ENCODE measurements at places on chromosomes 2 and 18.

- no peak for DNase-seq
These were observed 150.8 kb downstream of the PXDN start for GRCh38 chr2:1593371-1594122.

DNA sequence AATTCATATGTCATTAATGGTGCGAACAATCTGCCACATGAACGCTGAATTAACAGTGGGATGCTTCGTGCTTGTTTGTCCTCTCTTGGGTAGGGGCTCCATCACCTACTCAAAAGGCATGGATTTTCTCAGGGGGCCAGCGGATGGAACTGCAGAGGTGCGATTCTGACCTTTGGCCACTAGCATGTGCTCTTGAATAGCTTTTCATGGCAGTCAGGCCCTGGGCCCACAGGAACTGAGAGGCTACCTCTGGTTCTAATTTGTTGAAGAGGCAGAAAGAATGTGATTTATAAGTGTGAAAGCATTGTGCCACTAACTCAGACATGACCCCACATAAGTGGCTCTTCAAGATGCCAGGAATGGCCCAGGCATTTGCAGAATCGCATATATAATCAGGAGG is 283.2 kb downstream of the INSIG2 start:
- no peak for DNase-seq

DNA sequence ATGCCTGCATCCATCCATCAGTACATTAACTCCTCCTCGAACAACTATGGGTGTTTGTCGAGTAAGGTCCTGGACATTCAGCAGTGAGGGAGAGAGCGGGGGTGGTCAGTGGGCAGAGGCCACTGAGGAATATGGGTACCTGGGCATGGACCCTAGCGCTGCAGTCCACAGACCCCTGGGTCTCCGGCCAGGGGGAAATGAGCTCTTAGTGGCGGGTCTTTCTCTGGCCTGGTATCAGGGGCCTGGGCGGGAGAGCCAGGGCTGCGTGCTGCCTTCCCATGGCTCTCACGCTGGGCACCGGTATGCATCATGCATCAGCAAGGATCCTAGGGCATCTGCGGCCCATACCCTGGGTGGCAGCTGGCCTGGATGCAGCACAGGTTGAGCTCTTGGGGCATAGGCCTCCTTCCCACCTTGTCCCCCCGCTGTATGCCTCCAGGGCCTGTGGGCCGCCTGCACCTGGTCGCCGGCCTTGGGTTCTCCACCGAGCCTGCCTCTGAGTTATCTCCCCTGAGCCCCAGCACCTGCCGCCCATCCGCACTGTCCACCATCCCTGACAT is 1.3 kb upstream of the MOCOS start:
- no peak for DNase-seq

- no peak for DNase-seq
These were observed 322.4 kb downstream of the TNS1 start for GRCh38 chr2:217680381-217680780.

DNA sequence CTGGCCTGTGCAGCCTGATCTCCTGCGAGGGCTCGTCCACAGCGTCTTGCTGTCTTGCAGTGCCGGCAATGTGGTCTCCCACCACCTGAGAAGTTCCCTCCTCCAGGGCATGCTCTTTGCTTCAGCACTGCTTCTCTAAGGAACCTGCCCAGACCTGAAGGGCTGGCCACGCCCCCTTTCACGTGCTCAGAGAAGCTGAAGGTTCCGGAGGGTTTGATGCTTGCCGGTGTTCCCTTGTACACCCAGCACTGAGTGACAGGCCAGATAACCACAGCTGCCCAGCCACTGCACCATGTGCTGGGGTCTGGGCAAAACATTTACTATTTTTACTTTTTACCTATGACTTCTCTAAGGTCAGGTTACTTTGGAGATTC is 1.7 kb upstream of the POLR2D start:
- no peak for DNase-seq

DNA sequence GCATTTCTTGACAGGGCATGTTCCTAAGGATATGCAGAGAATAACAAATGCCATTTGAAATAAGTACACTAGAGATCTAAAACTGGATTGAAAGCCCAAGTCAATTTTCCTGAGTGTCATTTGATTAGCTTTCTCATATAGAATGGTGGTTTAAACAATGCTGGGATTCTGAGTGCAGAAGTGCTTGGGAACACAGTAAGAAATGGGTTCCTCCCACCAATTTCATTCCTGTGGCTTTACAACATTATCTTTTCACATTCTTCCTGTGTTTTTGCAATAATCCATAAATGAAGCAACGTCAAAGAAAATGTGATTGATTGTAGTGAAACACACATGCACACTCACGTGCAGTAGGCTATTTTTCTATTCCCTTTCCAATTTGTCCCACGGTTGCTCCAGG is 1858.4 kb upstream of the PIK3C3 start:
- no peak for DNase-seq

GRCh38 chr2:96095116-96095636 is 21.2 kb downstream of the ADRA2B start:
- no peak for DNase-seq

DNA sequence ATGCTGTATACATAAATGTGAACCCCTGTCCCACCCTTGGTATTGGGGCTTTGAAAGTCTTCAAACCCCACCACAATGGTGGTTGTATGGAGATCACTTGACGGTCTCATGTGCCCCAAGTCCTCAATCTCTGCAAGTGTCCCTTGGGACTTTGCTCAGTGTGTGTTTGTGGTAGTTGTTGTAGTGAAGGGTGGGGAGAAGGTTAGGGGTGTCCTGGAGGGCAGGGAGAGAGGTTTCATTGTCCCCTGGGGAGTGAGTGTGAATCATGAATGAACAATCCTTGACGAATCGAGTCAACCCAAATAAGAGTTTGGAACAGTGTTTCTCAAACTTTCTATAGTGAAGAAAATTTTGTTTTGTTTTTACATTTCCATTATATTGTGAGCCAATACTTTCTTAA is 28.1 kb downstream of the COL4A3 start:
- no peak for DNase-seq

DNA sequence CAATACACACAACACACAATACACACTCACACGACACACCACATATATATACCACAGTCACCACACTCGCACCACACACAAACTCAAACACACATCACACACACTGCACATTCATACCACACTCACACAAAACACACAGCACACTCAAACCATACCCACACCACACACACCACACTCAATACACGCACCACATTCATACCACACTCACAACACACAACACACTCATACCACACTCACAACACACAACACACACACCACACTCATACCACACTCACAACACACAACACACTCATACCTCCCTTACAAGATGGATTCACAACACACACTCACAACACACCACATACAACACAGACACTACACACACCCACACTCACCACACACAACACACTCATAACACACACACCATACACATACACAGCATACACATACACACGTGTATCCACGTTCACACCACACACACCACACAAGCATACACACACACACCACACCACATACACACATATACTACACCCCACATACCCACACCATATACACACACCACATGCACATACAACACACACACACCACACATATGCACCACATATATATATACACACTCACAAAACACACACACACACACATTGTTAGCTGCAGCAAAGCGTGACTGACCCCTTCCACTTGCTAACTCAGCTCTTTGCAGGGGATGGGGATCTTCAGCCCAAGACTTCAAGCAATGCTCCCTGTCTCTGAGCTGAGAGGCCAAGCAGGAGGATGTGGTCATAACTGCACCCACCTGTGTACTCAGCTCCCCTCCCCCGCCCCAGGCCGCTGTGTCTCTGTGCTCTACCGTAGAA is 59.0 kb downstream of the SDC1 start:
- no peak for DNase-seq

GRCh38 chr2:42195559-42195958 is 26.4 kb downstream of the EML4 start:
- DNase-seq, result no peak

- no peak for DNase-seq
These were observed 799.3 kb downstream of the BCL11A start for GRCh38 chr2:59754011-59754735.

DNA sequence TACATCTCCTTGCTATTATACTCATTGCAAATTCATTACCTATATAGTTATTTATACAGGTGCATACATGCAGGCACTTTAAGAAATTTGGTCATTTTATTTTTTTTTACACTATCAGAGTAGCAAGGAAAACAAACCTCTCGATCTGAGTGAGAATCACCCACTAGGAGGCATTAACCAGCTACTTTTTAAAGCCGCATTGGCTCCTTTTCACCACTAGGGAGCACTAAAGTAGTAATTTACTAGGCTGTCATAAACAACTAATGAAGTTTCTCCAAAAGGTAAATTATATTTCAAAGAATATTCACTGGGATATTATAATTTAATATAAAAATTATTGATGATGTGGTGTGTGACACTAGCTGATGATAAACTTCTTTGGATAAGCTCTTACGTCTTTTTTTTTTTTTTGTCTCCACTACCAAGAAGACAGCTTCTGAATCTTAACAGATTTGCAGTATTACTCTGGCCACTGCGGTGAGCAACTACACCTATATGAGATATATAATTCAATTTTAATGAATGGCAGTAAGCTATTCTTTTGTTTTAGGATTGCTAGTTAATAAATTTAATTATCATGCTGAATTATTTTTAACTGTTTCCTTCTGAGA is 101.9 kb downstream of the NOL4 start:
- peak; percentile 71 for DNase-seq

DNA sequence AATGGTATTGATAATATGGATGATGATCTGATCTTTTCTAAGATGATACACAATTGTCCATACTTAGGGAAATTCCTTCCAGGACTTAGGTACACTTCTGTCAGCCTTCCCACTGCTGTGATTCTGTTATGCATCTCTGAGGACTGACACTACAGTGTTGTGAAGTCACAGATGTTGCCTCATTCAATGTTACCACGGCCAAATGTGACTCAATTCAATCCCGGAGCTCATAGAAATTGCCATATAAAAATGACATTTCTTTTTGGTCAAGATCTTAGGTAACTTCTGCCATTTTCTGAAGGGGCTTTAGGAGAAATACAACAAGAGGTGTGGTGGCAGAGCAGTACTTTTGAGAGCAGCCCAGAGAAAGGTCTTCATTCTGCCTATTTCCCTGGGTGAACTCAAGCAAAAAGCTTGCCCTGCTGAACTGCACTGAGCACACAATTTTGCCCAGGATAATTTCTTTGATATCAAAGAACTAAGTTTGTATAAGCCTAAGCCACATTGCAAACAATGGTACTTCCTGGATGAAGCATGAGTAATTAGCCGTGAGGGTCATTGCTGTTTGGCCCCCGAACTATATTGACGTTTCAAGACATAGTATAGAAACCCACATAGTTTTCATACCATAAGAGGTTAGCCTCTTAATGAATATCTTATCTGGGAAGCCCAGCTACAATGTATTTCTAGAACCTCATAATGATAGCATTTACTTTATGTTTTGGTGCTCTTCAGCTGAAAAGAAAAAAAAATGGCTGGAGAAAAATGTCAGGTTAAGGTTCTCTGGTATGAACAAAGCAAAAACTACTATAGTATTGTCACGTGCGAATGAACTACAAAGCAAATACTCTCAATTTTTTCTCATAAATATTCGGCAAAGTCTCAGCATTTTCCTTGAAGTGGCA is 437.4 kb downstream of the MEIS1 start:
- DNase-seq, result no peak

DNA sequence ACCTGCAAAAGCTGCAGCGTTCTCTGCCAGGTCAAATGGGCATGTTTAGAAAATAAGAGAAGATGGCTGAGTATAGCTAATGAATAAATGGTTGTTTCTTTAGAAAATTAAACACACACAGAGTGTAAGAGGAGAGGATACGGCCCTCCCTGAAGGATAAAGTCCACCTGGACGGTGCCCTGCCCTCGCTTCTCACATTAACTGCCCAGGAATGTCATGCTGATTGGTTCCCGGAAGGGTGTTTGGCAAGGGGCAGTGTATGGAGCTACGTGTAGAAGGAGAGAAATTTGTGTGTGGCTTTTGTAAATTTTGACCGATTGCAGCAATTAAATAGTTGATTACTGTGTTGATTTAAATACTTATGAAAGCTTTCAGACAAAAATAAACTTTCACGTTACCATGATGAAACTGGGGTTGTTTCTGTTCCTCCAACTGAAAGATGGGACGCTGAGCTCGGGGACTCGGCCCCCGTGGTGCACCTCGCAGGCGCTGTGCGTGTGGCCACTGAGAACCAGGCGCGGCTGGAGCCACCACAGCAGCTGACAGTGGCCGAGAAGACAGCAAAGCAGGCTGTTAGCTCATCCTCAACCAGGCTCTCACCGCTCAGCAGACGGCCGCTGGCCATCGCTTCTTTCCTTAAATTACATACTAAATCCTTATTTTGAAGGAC is 22.7 kb downstream of the MPPE1 start:
- peak; percentile 77 for DNase-seq

- no peak for DNase-seq
These were observed 74.1 kb upstream of the EHBP1 start for GRCh38 chr2:62631160-62632085.
